ENCODE measurements at places on chromosomes 12 and 14.
A peak's percentile ranks its signal among the peaks of the same experiment; 100 is the strongest.

GRCh38 chr12:3869865-3870264, 3.3 kb downstream of the PARP11 start:
- DNase-seq: no peak

- no peak for DNase-seq
These were observed 685 bp upstream of the CDH24 start for GRCh38 chr14:23057757-23058653.

DNA sequence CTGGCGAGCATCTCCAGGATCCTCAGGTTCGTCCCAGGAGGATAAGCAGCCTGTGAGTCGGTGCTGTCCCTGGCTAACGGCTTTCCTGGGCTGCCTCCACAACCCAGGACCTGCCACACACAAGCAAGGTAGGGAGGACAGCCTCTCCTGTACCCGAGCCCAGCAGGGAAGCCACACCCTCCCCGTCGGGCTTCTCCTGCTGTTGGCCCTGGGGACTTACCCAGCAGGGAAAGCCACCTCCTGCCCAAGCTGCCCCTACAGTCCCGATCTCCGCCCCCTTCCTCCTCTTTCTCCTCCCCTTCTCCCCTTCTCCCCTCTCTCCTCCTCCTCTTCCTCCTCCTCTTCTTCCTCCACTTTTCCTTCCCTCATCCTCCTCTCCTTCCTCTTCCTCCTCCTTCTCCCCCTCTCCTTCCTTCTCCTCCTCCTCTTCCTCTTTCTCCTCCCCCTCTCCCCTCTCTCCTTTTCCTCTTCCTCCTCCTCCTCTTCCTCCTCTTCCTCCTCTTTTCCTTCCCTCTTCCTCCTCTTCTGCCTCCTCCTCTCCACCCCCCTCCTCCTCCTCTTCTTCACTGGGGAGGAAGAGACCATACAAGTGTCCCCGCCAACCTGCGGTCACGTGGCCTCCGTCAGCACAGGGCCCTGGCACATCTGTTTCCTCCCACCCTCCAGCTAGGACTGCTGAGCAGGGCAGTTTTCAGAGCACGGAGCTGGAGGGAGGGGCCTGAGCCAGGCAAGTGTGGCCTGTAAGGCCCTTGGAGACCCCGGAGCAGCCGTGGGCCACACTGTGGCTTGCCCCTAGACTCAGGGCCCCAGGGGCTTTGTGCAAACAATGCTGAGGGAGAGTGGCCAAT, 17.3 kb upstream of the RFLNA start:
- no peak for DNase-seq

DNA sequence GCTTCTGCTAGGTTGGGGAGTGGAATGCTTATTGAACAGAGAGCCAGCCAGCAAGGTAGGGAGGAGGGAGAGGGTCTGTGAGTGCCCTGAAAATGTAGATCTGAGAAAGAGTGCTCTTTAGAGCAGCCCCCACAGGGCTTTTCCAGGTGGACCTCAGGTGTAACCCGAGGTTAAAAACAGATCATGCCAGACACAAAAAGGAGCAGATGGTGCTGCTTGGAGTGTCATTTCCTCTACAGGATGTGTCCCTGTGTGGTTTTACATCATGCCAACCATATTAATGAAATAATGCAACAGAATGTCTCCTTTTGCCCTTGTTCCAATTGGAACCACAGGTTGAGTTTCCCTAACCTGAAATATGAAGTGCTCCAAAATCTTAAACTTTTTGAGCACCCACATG, 6.4 kb downstream of the SUSD6 start:
- DNase-seq: no peak

DNA sequence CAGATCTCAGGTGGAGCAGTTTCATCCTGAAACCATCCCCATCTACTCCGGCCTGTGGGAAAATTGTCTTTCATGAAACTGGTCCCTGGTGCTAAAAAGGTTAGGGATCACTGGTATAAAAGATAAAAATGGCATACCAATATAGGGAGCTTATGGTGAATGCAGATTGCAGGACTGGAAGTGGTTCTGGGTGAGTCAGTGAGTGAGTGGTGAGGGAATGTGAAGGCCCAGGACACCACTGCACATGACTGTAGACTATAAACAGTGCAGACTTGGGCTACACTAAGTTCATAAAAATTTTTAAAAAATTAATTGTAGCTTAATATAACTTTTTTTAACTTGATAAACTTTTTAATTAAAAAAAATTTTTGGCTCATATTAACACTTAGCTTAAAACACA, 67.0 kb upstream of the RD3L start:
- DNase-seq: no peak

GRCh38 chr12:124893792-124894516, 20.5 kb downstream of the UBC start:
- DNase-seq: no peak

DNA sequence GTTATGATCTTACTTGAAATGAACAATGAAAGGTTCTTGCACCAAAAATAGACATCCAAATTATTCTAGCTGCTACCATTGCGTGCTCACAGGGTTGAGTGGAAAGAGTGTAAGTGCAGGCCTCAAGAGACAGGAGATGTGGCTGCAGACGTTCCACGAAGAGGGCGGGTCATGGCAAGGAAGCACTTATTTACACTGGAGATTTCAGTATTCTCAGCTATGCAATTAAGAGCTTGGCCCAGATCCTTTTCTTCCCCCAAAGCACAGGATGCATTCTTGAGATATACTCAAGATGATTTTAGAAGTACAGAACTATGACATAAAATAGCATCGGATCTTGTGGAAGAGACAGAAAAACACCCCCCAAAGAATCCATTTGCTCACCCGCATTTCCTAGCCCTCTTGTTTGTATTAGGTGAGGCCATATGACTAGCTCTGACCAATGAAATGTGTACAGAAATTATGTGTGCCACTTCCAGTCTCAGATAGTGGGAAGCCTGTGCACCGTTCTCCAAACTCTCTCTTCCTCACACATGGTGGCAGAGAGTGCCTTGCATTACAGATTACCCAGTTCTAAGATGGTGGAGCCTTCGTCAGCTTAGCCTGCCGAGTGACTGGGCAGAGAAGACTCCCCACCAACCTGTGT, 261.4 kb downstream of the TTC8 start:
- DNase-seq: peak; percentile 23

- DNase-seq: no peak
These were observed 31.3 kb upstream of the SMUG1 start for GRCh38 chr12:54220092-54220557.

GRCh38 chr12:47234576-47235141, 154.9 kb upstream of the AMIGO2 start:
- no peak for DNase-seq

GRCh38 chr14:30223385-30223785, 295.7 kb upstream of the PRKD1 start:
- DNase-seq: no peak

- no peak for DNase-seq
These were observed 67.5 kb downstream of the B4GALNT3 start for GRCh38 chr12:527241-527640.

GRCh38 chr12:85733221-85733840, 102.9 kb downstream of the RASSF9 start:
- no peak for DNase-seq

DNA sequence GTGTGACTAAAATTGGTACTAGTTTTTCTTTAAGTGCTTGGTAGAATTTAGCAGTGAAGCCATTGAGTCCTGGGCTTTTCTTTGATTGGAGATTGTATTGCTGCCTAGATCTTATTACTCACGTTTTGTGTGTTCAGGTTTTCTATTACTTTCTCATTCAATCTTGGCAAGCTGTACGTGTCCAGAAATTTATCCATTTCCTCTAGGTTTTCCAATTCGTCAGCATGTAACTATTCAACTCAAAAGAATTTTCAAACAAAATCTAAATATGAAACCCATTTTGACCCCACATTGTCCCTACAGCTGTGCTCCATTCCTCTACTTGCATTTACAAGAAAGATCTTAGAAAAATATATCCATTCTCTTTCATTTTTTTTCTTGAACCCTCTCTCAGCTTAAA, 1613.4 kb upstream of the SEL1L start:
- DNase-seq: no peak

GRCh38 chr12:25723336-25723735, 170.3 kb upstream of the LMNTD1 start:
- no peak for DNase-seq

DNA sequence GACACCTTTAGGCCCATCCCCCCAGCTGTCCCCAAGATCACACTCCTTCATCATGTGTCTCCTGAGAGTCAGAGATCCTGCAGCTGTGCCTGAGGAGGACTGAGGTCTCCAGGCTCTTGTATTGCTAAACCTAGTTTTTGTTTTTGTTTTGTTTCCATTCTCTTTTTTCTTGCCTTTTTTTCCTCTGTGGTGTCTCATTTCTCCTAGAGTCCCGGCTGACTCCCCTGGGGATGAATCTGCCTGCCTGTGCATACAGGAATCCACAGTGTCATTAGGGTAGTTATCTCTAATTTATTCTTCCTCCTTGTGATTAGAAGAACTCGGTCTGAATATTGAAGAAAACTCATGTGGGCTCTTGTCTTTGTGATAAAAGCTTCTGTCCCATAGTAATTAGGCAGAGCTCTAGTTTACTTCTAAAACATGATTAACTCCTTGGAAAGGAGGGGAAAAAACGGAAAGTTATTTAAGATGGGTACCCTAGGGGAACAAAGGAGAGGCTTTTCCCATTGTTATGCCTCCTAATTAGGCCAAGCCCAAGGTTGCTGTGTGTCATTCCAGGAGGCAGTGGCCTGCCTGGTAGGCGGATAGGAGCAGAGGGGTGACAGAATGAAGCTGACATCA, 343.2 kb downstream of the ZFP36L1 start:
- no peak for DNase-seq

GRCh38 chr14:95652690-95653089, 33.5 kb upstream of the TCL1B start:
- no peak for DNase-seq

GRCh38 chr12:27780612-27781408, 774 bp upstream of the MANSC4 start:
- DNase-seq: no peak

DNA sequence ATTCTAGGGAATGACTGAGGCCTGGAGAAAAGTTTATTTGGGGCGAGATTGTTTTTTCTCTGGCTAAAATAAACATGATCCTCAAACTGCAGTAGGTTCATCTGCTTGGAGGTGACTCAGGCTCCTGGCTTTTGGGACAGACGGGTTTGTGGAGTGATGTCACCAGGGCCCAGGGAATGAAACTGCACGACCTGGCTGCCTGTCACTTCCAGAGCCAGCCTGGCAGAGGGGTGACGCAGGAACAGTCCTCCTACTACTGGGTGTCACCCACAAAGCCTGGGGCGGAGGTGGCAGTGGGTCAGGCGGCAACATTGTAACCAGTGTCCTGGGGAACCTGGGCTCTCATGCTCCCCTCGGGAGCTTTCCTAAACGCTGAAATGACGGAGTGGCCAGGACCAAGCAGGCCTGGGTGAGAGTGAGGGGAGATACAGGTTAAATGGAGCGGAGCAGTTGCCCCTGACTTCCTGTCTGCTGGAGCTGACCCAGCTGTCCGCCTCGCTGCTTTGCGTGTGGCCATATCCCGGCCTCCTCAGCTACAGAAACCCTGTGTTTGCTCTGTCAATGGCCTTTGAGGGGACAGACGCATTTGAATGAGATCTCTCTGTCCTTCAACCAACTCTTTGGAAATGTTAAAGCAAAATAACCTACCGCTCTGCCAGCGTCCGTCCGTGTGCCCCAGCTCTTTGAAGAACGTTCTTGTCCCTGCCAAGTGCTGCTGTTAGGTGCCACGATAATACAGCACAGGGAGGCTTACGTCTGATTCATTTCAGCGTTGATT, 6.5 kb downstream of the HIP1R start:
- DNase-seq: peak; percentile 49

GRCh38 chr14:87282266-87282665, 710.7 kb downstream of the GALC start:
- no peak for DNase-seq

GRCh38 chr14:88901189-88901588, 76.7 kb downstream of the TTC8 start:
- DNase-seq: no peak

GRCh38 chr14:33986804-33987203, 35.9 kb upstream of the EGLN3 start:
- peak; percentile 55 for DNase-seq

GRCh38 chr14:31510222-31510621, 22.4 kb upstream of the GPR33 start:
- DNase-seq: no peak

- no peak for DNase-seq
These were observed 249.5 kb upstream of the DCN start for GRCh38 chr12:91432089-91432488.

DNA sequence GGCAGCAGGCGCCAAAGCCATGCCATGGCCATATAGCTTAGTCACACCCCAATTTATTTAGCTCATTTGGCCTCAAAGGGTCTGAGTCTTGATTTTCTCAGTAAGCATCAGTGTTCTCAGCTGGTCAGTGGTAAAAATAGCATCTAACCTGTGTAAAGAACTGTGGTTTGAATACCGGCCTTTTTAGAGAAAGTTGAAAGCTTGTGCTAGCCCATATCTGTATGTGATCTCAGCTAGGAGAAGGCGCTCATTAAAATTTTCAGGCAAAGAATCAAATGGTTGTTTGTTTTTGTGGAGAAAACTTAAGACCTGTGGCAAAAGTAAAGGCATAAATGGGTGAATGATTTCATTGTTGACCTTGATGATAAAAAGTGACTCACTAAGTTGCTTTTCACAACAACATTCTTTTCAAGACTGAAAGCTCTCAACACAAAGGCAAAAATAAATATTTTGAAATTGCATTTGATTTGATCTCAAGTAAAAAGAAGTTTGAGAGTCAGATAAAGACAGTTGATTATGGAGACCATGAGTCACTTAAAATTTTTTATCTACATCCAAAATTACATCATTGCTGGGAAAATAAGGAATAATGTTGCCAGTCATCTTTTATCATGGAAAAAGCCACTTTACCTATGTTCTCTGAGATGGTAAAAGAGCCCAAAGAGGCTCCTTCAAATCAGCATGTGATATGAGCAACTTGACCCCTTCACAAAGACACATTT, 128.5 kb upstream of the RGS6 start:
- peak; percentile 5 for DNase-seq

DNA sequence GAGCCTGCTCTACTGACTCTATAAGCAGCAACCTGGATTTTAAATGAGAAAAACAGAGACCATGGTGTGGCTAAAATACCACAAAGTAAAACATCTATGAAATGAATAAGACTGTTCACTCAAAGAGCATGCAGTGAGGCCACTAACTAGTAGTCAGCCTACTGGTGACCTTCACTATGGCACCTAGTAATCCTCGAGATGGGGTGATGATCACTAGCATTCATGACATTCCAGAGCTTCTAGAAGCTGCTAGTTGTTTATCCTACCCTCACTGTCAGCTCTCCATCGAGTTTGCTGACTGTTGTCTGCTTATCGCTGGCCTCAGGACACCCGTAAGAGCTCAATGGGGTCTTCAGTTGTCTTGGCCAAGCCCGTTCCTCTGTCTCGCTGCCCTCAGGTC, 13.7 kb downstream of the SPTB start:
- no peak for DNase-seq
